ENCODE measurements at places on chromosomes 6 and 20.
A peak's percentile ranks its signal among the peaks of the same experiment; 100 is the strongest.

- DNase-seq: no peak
Observed at GRCh38 chr20:60664106-60664505, 588.0 kb upstream of the CDH4 start.

- no peak for DNase-seq
Observed at GRCh38 chr6:49855221-49855620, 11.1 kb downstream of the CRISP1 start.

DNA sequence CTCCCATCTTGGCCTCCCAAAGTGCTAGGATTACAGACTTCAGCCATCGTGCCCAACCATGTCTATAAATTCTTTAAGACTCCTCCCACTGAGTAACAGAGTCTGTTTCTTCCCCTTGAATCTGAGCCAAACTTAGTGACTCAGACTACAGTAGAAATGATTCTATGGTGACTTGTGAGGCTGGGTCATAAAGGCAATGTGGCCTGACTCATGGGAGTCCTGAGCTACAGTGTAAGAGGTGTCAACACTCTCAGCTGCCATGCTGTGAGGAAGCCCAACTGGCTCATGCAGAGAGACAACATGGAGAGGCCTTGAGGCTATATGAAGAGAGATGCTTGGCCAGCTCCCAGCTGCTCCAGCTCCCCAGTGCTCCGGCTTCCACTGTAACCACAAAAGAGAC, 5.2 kb upstream of the NRSN2 start:
- no peak for DNase-seq

- DNase-seq: no peak
Observed at GRCh38 chr6:2534406-2535042, 216.2 kb downstream of the MYLK4 start.

GRCh38 chr20:51356871-51357270, 185.6 kb downstream of the NFATC2 start:
- no peak for DNase-seq

- DNase-seq: no peak
Observed at GRCh38 chr20:40883097-40883496, 145.5 kb upstream of the TOP1 start.

- DNase-seq: no peak
Observed at GRCh38 chr6:56101141-56101553, 146.2 kb downstream of the COL21A1 start.

DNA sequence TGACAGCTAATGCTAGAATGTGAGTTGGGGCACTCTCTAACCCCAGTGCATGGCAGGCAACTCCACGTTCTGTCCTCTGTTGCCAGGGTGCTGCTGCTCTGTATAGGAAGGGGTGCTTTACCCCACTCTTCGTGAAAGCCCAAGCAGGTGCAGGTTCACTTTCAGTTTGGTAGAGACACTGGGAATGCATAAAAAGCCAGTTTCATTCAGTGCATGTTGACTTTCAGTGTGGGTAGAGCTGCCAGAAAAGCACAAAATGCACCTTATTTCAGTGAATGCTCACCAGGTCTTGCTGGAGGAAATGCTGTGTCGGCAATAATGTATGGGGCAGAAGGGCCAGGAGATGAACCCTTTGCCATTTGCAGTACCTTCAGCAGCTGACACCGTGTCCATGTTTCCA, 62.1 kb upstream of the ADGRB3 start:
- no peak for DNase-seq

DNA sequence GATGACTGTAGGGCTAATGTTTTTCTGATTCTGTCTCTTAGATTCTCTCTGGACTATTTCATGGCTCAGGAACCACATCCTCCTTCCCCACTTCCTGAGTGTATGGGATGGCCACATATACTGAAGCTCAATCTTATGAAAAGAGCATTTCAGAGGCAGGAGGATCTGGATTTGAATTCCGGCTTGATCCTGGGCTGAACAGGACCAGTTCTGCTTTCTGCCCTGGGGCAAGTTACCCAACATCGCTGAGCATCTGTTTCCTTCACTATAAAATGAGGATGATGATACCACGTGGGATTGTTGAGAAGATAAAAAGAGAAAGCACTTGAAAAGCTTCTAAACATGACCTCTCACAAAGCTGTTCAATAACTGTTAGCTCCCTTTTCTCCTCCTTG, 168.4 kb upstream of the TNFAIP3 start:
- DNase-seq: peak; percentile 25

Measured in midbrain (tissue), 1 donor.